B cell (primary cell): ENCODE measurements at places on chromosomes 6 and 20. TPM values are rescaled to one million over a fixed set of nuclear protein-coding genes. Genes with fewer than 3 reads are reported as not detected.
A peak's percentile ranks its signal among the peaks of the same experiment; 100 is the strongest.

- peak overlapping the region; percentile 92 for H3K27ac ChIP-seq
- no peaks in the 10 kb centered on the region for H3K27me3 ChIP-seq
- H3K36me3 ChIP-seq = no peaks in the 10 kb centered on the region
- DNase-seq = no peak
- H3K4me3 ChIP-seq = peak overlapping the region; percentile 84
- peaks cover 16% of the 10 kb centered on the region for H3K4me1 ChIP-seq
These were observed 411 bp downstream of the DSN1 start for GRCh38 chr20:36773107-36773596.

DNA sequence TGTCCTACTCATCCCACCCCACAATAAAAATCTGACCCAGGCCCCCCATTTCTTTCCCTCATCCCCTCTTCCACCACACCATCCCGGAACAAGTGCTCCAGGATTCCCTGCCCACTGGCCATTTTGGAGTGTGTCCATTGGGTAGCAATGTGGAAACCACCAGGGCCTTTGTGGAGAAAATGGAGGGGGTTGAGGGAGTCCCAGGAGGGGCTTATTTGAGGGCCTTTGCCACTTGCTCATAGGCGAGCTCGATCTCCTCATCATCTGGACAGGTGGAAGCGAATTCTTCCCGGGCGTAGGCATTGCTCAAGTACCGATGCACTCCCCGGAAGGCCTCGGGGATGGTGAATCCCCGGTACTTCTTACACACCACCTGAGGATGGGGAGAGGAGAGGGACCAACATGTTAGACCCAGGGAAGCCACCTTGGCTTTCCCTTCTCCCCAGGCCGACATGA lies 1.6 kb upstream of the DDAH2 start:
- no peak for DNase-seq
- peaks cover 4% of the 10 kb centered on the region for H3K36me3 ChIP-seq
- peaks cover 50% of the 10 kb centered on the region for H3K4me1 ChIP-seq
- no peak overlapping the region for H3K4me3 ChIP-seq

The NELFE gene
- total RNA-seq = 48.6 and 53.7 TPM in 2 replicates

The PRDM13 gene
- total RNA-seq = not detected in 2 replicates

The SLC17A1 gene
- total RNA-seq = not detected in 2 replicates

The ZNF391 gene
- total RNA-seq = 4.4 and 7.0 TPM in 2 replicates

DNA sequence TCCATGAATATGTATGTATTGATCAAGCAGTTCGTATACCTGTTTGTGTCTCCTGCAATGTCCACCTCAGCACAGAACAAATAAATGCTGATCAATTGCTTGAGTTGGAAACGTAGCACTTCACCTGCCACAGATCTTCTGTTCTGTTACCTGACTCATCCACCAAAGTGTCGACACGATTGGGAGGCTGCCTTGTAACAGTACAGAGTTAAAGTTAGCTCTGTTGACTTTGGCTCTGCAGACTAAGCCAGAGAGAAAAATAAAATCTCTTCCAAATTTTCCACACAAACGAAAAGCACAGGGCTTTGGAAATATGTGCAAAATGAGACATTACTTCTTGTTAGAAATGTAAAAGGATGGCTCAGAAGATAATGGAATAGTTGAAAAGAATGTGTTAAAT lies 245.4 kb downstream of the NRN1 start:
- H3K36me3 ChIP-seq = no peaks in the 10 kb centered on the region
- peaks cover 21% of the 10 kb centered on the region for H3K4me1 ChIP-seq
- no peaks in the 10 kb centered on the region for H3K27me3 ChIP-seq
- DNase-seq = no peak
- H3K4me3 ChIP-seq = no peak overlapping the region
- no peak overlapping the region for H3K27ac ChIP-seq

GRCh38 chr6:19892260-19892659 lies 55.1 kb downstream of the ID4 start:
- H3K4me1 ChIP-seq = no peaks in the 10 kb centered on the region
- no peak for DNase-seq
- no peak overlapping the region for H3K27ac ChIP-seq
- H3K27me3 ChIP-seq = no peaks in the 10 kb centered on the region
- no peak overlapping the region for H3K4me3 ChIP-seq

The MROH8 gene
- total RNA-seq = 4.6 and 6.3 TPM in 2 replicates

- DNase-seq = no peak
- H3K27me3 ChIP-seq = no peaks in the 10 kb centered on the region
- no peaks in the 10 kb centered on the region for H3K36me3 ChIP-seq
- H3K4me1 ChIP-seq = no peaks in the 10 kb centered on the region
- no peak overlapping the region for H3K27ac ChIP-seq
- no peak overlapping the region for H3K4me3 ChIP-seq
These were observed 221.5 kb upstream of the DEFB112 start for GRCh38 chr6:50271266-50271665.

The CD109 gene
- 0.15 TPM in 2 replicates for total RNA-seq

The L3MBTL3 gene
- total RNA-seq = 46.4 and 53.8 TPM in 2 replicates

DNA sequence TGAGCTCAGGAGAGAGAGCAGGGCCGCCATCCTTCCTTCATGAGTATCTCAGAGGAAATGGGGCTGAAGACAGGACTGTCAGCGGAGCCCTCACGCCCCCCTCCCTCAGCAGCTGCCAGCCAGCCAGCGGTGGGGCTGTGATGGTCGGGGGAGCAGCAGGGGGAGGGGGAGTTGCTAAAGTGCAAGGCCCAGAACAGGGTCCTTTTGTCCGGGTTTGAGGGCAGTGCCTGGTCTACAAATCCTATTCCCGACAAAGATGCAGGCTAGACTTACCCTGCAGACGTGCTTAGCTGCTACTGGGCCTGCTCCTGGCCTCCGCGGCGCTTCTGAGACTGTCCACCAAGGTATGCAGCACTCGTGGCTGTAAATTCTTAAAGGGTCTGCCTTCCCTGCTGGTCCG lies 593.4 kb upstream of the CDH4 start:
- no peak overlapping the region for H3K27ac ChIP-seq
- no peak for DNase-seq
- no peak overlapping the region for H3K4me3 ChIP-seq
- no peaks in the 10 kb centered on the region for H3K27me3 ChIP-seq

The PPIL6 gene
- 0.53 and 1.8 TPM in 2 replicates for total RNA-seq

The WFDC12 gene
- not detected in 2 replicates for total RNA-seq

- H3K4me3 ChIP-seq = no peak overlapping the region
- H3K27ac ChIP-seq = no peak overlapping the region
- H3K27me3 ChIP-seq = no peaks in the 10 kb centered on the region
- H3K36me3 ChIP-seq = no peaks in the 10 kb centered on the region
These were observed 91.0 kb downstream of the BCKDHB start for GRCh38 chr6:80197474-80197873.

- peak; percentile 67 for DNase-seq
- H3K4me1 ChIP-seq = peaks cover 13% of the 10 kb centered on the region
- H3K27ac ChIP-seq = no peak overlapping the region
- no peak overlapping the region for H3K4me3 ChIP-seq
- H3K36me3 ChIP-seq = peaks cover 35% of the 10 kb centered on the region
These were observed 3.2 kb downstream of the ACTR5 start for GRCh38 chr20:38751360-38751976.

The C2 gene
- 1.3 and 3.4 TPM in 2 replicates for total RNA-seq

- no peak overlapping the region for H3K27ac ChIP-seq
- no peaks in the 10 kb centered on the region for H3K36me3 ChIP-seq
- peaks cover 12% of the 10 kb centered on the region for H3K4me1 ChIP-seq
- peak overlapping the region; percentile 85 for H3K4me3 ChIP-seq
These were observed 1.0 kb downstream of the IGF2R start for GRCh38 chr6:159969921-159970320.

DNA sequence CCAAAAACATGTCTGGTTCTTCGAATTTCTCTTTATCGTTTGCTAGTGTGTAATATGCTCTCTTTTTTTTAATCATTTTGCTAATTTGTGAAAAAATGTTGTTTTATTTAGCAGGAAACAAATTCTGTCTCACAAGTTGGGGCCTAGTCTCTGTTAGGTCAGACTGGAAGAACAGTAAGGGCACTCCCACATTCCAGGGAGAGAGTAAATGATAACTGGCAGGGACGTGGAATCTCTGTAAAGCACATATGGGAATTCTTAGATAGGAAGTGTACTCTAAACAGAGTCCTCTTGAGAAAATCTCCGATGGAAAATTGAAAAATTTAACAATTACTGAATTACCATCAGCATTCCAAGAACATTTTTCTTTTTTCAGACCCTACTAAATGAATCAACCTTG lies 16.4 kb upstream of the CCDC28A start:
- no peaks in the 10 kb centered on the region for H3K4me1 ChIP-seq
- no peak for DNase-seq
- no peaks in the 10 kb centered on the region for H3K36me3 ChIP-seq
- no peak overlapping the region for H3K4me3 ChIP-seq
- no peak overlapping the region for H3K27ac ChIP-seq

The NRN1 gene
- total RNA-seq = not detected in 2 replicates

DNA sequence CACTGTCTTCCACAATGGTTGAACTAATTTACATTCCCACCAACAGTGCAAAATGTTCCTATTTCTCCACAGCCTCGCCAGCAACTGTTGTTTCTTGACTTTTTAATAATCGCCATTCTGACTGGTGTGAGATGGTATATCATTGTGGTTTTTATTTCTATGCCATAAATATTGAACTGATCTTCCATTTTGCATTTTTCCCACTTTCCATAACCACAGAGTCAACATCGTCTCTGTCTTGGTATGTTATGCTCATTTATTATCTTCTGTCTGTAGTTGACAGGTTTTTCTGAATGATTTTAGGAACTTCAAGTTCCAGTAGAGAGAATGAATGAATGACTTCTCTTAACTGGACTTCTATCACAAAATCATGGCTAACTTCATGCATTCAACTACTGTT lies 259.8 kb downstream of the UST start:
- no peak for DNase-seq
- H3K4me1 ChIP-seq = no peaks in the 10 kb centered on the region
- H3K27me3 ChIP-seq = no peaks in the 10 kb centered on the region

The MKKS gene
- 10.5 and 12.6 TPM in 2 replicates for total RNA-seq

The EBF4 gene
- total RNA-seq = 4.7 and 5.0 TPM in 2 replicates

GRCh38 chr20:14055127-14055742 lies 59.9 kb downstream of the MACROD2 start:
- H3K4me3 ChIP-seq = no peak overlapping the region
- no peaks in the 10 kb centered on the region for H3K36me3 ChIP-seq
- peak; percentile 51 for DNase-seq
- H3K27ac ChIP-seq = no peak overlapping the region

DNA sequence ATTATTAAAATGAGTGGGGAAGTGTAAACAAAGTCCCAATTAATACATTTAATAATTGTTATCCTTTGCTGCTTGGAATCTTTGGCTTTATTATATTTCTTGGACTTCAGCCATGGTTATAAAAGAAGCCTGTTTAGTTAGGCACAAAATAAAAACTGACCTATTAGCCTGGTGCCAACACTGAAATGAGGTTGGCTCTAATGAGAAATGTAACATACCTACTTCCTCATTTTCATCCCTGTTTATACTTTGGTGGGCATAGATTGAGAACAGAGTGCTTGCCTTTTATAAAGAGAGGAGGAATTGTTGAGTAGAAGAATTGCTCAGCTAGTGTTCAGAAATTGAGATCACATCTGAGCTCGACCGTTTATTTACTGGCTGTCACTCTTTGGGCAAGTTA lies 471.3 kb downstream of the UTRN start:
- DNase-seq = no peak
- no peaks in the 10 kb centered on the region for H3K27me3 ChIP-seq
- H3K4me1 ChIP-seq = no peaks in the 10 kb centered on the region
- peaks cover 22% of the 10 kb centered on the region for H3K36me3 ChIP-seq
- no peak overlapping the region for H3K4me3 ChIP-seq

The FERMT1 gene
- total RNA-seq = not detected in 2 replicates

The TGM2 gene
- 58.8 and 60.8 TPM in 2 replicates for total RNA-seq

The CD40 gene
- 206 and 210 TPM in 2 replicates for total RNA-seq

The GGTLC1 gene
- total RNA-seq = not detected in 2 replicates
